ENCODE measurements at places on chromosomes 7 and 10. TPM values are rescaled to one million over a fixed set of nuclear protein-coding genes. Genes with fewer than 3 reads are reported as not detected.

- no peak for ATAC-seq
Observed at GRCh38 chr7:44590910-44591309, 8.9 kb upstream of the TMED4 start.

GRCh38 chr10:24209946-24210491, 1.1 kb downstream of the KIAA1217 start:
- peak; percentile 4 for ATAC-seq

DNA sequence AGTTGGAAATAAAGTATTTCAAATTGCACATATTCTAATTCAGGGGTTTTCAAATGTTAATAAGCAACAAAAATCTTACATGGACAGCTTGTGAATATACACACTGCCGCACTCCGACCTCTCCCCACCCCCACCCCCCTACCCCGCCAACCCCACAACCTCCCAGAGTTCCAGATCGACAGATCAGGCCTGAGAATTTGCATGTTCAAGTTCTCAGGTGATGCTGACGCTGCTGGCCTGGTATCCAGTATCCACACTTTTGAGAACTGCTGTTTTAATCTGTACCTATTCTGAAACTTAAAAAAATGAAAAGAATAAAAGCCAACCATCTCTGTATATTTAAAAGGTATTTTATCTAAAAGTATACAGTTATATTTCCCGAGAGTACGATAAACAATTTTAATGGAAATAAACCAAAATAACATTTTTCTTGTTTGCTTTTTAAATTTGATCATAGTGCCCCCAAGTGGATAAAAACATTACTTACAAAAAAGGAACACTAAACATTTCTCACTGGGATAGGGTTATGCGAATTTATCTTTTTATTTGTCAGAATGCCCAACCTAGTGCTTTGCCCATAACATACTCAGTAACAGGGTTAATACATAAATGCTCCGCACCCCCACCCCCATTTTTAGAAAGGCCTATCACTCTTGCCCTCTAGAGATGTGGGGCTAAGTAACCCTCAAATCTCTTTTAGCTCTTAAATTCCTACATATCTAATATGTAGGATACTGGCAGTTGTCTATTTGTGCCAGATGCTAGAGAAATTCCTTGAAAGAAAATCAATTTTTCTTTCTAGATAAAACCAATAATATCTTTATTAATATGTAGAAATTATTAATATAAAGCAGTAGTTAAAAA, 166.3 kb downstream of the RNF133 start:
- no peak for ATAC-seq

Gene PLEKHS1
- 0.47 TPM for total RNA-seq

GRCh38 chr7:1459920-1460820, 900 bp upstream of the MICALL2 start:
- ATAC-seq: no peak

DNA sequence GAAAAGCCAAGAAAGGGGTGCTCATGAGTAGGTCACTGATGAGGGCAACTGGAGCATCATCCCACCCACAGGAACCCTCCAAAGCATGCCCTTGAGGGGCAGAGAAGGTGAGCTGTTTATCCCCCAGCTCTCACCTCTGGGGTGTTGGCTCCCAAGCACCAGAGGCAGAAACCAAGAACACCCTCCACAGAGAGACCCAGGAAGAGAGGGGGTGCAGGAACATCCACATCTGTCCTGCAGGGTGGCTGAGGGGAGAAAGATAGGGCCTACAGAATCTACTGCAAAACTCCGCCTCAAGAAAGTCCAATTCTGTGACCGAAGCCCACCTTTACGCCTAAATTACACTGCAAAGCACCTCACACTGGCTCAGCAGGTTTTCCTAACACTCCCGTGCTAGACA, 40.1 kb downstream of the GPAM start:
- ATAC-seq: no peak

DNA sequence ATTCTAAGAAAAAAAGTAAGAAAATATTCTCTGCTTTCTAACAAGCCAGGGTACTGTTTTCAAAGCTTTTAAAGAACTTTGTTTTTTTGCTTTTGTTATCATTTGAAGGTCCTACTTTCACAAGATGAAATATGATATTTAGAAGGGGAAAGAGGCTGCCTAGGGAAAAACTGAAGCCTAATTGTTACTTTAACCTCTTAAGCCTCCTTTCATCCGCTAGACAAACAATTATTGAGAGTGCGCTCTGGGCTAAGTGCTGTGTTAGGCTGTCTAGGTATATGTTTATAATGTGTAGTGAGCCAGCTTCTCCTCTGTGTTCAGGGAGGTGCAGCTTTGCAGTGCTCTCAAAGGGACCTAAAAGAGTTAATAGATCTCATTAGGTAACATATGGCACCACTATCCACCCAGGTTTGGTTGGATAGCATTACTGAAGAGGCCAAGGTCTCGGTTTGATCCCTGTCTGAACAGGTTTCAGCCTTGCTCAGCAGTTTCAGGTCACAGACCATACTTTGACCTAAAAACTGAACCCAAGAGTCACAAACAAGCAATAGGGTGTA, 17.9 kb downstream of the PDK4 start:
- no peak for ATAC-seq

Gene METTL27
- total RNA-seq: 0.29 TPM

GRCh38 chr7:22445140-22445743, 54.7 kb downstream of the STEAP1B start:
- peak; percentile 42 for ATAC-seq

Gene C7orf33
- not detected for total RNA-seq

GRCh38 chr7:99551334-99551733, 580 bp downstream of the FAM200A start:
- ATAC-seq: no peak

- ATAC-seq: peak; percentile 31
Observed at GRCh38 chr7:38840736-38841460, 68.1 kb downstream of the VPS41 start.

DNA sequence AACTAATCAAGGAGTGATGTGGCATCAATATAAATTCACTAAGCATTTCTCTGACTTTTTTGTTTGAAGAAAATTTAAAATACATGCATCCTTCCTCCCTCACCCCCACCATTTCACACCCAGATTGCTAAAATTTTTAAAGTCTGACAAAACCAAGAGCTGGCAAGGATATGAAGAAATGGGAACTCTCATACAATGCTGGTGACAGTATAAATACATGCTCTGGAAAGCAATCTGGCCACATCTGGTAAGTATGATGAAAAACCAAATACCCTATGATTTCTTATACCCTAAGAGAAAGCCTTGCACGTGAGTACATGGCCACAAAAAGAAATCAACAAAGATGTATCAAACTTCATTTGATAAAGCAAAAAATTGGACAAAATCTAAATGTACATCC, 31.2 kb downstream of the P4HA1 start:
- ATAC-seq: no peak

Gene ASIC3
- total RNA-seq: 3.2 TPM

DNA sequence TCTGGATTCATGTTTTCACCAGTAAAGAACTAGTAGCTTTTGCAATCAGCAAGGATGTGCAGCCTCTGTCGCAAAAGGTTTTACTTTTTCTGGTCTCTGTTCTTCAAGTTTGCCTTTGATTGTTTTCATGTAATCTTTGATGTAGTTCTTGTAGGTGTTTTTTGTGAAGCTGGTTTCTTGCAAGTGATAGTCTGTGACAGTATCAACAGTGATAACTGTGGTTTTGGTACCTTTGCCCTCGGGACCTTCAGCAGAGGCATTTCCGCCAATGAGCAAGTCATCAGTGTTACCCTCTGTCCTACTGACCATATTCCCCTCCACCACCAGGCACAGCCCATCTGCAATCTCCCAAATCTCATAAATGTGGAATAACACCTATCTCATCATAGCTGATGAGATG, 55.1 kb downstream of the IPMK start:
- no peak for ATAC-seq

Gene WASL
- 33.0 TPM for total RNA-seq

GRCh38 chr10:66783316-66783715, 142.5 kb upstream of the LRRTM3 start:
- no peak for ATAC-seq

Gene POLR2J2
- 0.43 TPM for total RNA-seq

- ATAC-seq: no peak
Observed at GRCh38 chr10:35015843-35016408, 74.2 kb downstream of the CUL2 start.

Data from motor neuron (in vitro differentiated cells).